Epithelial cell of alveolus of lung (primary cell): ENCODE measurements at places on chromosomes 6 and 20. TPM values are rescaled to one million over a fixed set of nuclear protein-coding genes. Genes with fewer than 3 reads are reported as not detected.

NKAIN2 gene
- total RNA-seq: under 0.01 TPM in 1 of 2 replicates, not detected in the other

HLA-DOA gene
- total RNA-seq: 0.16 TPM in 1 of 2 replicates, not detected in the other

COL11A2 gene
- 0.16 TPM in 1 of 2 replicates, not detected in the other for total RNA-seq

SDHAF4 gene
- 4.5 and 5.3 TPM in 2 replicates for total RNA-seq

C20orf204 gene
- total RNA-seq: 0.13 and 2.0 TPM in 2 replicates

PROKR2 gene
- total RNA-seq: not detected in 2 replicates

SIM1 gene
- total RNA-seq: 0.08 TPM in 1 of 2 replicates, not detected in the other

TRIM15 gene
- not detected in 2 replicates for total RNA-seq

FAM83C gene
- not detected in 2 replicates for total RNA-seq

EDEM2 gene
- total RNA-seq: 23.8 and 36.5 TPM in 2 replicates

DTNBP1 gene
- total RNA-seq: 1.9 and 2.9 TPM in 2 replicates

GATA5 gene
- total RNA-seq: 0.32 TPM in 1 of 2 replicates, not detected in the other

NRN1 gene
- total RNA-seq: 0.13 TPM in 1 of 2 replicates, not detected in the other

CCDC170 gene
- 0.24 and 0.26 TPM in 2 replicates for total RNA-seq

LPIN3 gene
- 3.4 and 13.9 TPM in 2 replicates for total RNA-seq

PRR18 gene
- 0.13 TPM in 1 of 2 replicates, not detected in the other for total RNA-seq

OR12D3 gene
- not detected in 2 replicates for total RNA-seq

GJA1 gene
- total RNA-seq: 153 and 187 TPM in 2 replicates

MCCD1 gene
- total RNA-seq: not detected in 2 replicates

AVP gene
- total RNA-seq: not detected in 2 replicates

TMEM14C gene
- total RNA-seq: 142 and 224 TPM in 2 replicates

UBR2 gene
- 10.1 and 13.2 TPM in 2 replicates for total RNA-seq

RAD21L1 gene
- 0.52 and 0.88 TPM in 2 replicates for total RNA-seq

GFRAL gene
- total RNA-seq: not detected in 2 replicates

CYP24A1 gene
- 2.1 TPM in 1 of 2 replicates, not detected in the other for total RNA-seq

DNAH8 gene
- total RNA-seq: not detected in 2 replicates

SLC17A3 gene
- total RNA-seq: not detected in 2 replicates

ERVFRD-1 gene
- not detected in 2 replicates for total RNA-seq

HCK gene
- not detected in 2 replicates for total RNA-seq

EEF1A1 gene
- total RNA-seq: 14,163 and 20,877 TPM in 2 replicates

OR2J3 gene
- not detected in 2 replicates for total RNA-seq

PSORS1C1 gene
- under 0.01 and 0.16 TPM in 2 replicates for total RNA-seq

MCHR2 gene
- not detected in 2 replicates for total RNA-seq

ZMYND8 gene
- total RNA-seq: 18.8 and 24.6 TPM in 2 replicates

CST3 gene
- 801 and 827 TPM in 2 replicates for total RNA-seq

HIVEP1 gene
- 10.0 and 12.9 TPM in 2 replicates for total RNA-seq

HCRTR2 gene
- not detected in 2 replicates for total RNA-seq
